ENCODE measurements at places on chromosomes 6 and 20. TPM values are rescaled to one million over a fixed set of nuclear protein-coding genes. Genes with fewer than 3 reads are reported as not detected.

Gene DYNLT2
- 9.6 TPM for polyA plus RNA-seq

Gene VWA7
- polyA plus RNA-seq = 13.9 TPM

Gene PBX2
- polyA plus RNA-seq = 191 TPM

Gene WFDC10B
- not detected for polyA plus RNA-seq

Measured in renal cortex interstitium (tissue), 15 donors.